AG20443 (cell line): ENCODE measurements at places on chromosomes 1 and 21.

DNA sequence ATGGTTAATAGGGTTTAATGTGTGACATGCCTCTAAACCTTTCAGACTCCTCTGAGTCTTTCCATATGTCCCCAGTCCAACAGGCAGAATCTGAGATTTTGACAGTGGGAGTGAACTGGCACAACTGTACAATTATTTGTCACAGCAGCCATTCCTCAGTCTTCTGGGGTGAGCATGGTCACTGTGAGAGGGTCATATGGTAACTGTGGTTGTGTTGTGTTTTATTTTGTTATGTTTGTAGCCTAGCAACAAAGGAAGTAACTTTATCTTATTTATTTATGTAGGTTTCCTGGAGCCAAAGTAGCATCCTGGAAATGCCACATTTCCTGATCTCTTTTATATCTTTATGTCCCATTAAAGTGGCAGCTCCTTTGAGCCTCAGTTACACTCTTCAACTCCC, 1067.9 kb downstream of the TTLL7 start:
- DNase-seq, result no peak

GRCh38 chr1:66243548-66244130, 290.3 kb upstream of the SGIP1 start:
- DNase-seq, result no peak

GRCh38 chr1:92994105-92994712, 32.9 kb upstream of the DIPK1A start:
- peak; percentile 70 for DNase-seq

DNA sequence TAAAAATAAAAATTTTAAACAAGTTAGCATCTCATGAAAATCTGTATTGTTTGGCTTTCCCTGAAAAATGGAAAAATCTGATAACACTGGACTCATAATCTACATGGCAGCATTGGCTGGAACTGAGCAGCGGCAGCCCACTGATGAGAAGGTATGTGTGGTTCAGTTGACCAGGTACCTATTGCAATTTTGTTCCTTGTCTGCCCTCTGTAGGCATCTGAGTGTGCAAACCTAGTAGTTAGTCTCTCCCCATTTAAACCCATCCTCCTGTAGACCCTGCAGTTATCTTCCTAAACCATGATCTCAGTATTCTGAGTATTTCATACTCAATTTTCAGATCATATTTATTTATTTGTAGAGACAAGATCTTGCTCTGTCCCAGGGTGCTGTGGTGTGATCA, 59.4 kb upstream of the SERBP1 start:
- no peak for DNase-seq
